ENCODE measurements at places on chromosomes 4 and X. TPM values are rescaled to one million over a fixed set of nuclear protein-coding genes. Genes with fewer than 3 reads are reported as not detected.
A peak's percentile ranks its signal among the peaks of the same experiment; 100 is the strongest.

P2RY4 gene
- total RNA-seq: 1.2 TPM

THAP9 gene
- total RNA-seq: 6.5 TPM

CT45A1 gene
- not detected for total RNA-seq

AFM gene
- not detected for total RNA-seq

CCNI gene
- 436 TPM for total RNA-seq

GUCY2F gene
- 0.09 TPM for total RNA-seq

SPANXA2 gene
- total RNA-seq: not detected

SPATA4 gene
- total RNA-seq: not detected

PABPC1L2A gene
- total RNA-seq: not detected

SOWAHD gene
- total RNA-seq: 0.45 TPM

CORIN gene
- 0.84 TPM for total RNA-seq

SLC6A14 gene
- total RNA-seq: not detected

GUCY1B1 gene
- total RNA-seq: 24.9 TPM

DNA sequence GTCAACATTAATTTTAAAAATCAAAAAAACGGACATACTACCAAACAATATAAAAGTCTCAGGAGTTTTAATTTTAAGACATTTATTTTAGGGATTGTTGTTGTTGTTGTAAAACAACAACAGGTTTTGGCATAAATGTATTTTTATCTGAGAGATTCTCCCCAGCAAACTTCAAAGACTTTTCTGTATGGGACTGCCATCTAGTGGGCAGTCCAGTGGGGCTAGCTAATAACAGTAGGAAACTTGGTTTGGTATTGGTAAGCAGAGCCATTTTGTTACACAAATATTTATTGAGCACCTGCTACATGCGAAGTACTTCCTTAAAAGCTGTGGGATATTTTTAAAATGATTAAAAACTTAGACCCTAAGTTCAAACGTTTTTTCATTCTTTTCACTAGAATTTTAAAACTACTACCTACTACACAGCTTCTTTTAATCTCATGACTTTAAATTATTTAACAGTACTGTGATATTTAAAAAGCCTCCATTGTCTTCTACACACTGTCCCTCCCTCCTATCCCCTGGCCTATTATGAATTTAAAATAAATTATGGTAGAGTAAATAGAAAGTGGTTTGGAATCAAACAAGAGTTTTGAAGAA, 1028.4 kb upstream of the INTU start:
- DNase-seq: no peak

DNA sequence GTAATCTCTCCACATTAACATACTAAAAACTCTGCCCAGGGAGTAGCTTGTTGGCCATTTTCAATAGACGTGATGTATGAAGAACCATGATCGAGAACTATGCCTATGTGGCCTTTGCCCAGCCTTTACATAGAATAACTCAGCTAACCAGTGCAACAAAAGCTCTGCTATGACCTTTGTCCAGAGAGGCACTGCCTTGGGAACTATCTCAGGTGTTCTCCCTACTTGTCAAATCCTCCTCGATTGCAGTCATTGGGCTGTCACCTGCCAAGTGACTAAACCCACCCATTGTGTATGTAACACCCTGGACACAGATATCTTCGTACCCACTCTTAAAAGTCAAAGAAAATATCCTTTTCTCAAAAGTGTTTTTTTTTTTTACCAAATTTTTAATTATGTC, 610.3 kb upstream of the GALNTL6 start:
- DNase-seq: no peak

- DNase-seq: no peak
Measured at GRCh38 chrX:78106651-78106986, 2.6 kb downstream of the PGK1 start.

- no peak for DNase-seq
Measured at GRCh38 chr4:96913441-96914080, 1073.7 kb downstream of the PDHA2 start.

DNA sequence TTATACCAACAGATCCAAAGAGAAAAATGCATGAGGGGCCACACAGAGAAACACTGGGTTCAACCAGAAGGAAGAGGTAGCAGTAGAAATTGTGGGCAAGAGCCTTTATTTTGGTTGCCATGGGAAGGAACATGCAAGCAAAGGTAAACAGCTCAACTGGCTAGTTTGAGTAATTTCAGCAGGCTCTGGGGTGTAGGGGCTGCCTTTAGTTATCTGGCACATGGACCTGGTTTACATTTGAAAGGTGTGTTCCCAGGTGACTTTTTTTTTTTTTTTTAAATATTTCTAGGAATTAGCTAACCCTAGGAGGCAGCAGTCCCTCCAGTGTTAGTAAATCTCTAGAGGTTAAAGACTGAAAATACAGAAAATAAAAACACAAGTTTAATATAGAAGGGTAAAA, 481.9 kb downstream of the ACTRT1 start:
- no peak for DNase-seq

GRCh38 chr4:26938516-26938915, 77.9 kb downstream of the STIM2 start:
- no peak for DNase-seq

DNA sequence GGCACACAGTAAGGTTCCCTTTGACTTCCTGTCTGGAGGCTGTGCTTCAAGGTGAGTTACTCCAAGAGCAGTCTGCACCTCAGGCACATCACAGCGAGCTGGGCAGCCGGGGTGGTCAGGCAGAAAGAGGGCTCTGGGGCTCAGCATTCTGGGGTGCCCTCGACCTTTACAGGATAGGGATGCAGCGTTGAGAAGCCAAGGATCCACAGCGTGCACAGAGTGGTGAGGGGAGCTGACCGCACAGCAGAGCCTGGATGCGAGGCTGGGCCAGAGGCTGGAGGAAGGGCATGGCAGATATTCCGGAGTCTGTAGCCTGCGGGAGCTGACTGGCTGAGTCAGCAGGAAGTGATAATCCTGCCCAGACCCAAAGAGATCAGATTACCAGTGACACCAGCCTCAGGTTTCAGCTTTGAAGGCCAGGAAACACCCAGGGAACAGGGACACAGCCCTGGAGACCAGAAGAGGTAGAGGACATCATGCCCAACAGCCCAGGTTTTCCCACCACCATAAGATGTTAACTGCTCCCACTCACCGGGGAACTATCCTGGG, 38.4 kb upstream of the PDLIM3 start:
- DNase-seq: peak; percentile 77

GRCh38 chr4:57043347-57044251, 64.9 kb downstream of the POLR2B start:
- DNase-seq: no peak

DNA sequence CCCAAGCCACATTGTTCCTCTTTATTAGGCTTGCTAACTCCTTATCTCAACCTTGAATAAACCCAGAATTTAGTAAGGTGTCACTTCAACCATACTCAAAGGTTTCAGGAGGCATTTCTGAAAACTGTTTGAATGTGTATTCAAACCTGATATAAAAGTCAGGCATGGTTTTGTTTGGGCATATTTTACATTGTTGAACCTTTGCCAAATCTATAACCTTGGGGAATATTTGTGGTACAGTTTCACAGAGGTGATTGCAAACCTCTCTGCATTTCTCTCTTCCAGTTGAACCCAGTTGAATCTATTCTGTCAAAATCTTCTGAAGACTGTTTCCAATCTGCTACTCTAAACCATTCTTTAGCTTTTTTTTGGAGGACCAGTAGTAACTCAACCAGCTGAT, 409.0 kb downstream of the TECRL start:
- no peak for DNase-seq

GRCh38 chr4:121030711-121031110, 41.6 kb downstream of the NDNF start:
- DNase-seq: no peak

GRCh38 chr4:2871911-2872310, 28.3 kb downstream of the ADD1 start:
- DNase-seq: no peak

- no peak for DNase-seq
Measured at GRCh38 chr4:157185363-157185762, 35.2 kb upstream of the GRIA2 start.

DNA sequence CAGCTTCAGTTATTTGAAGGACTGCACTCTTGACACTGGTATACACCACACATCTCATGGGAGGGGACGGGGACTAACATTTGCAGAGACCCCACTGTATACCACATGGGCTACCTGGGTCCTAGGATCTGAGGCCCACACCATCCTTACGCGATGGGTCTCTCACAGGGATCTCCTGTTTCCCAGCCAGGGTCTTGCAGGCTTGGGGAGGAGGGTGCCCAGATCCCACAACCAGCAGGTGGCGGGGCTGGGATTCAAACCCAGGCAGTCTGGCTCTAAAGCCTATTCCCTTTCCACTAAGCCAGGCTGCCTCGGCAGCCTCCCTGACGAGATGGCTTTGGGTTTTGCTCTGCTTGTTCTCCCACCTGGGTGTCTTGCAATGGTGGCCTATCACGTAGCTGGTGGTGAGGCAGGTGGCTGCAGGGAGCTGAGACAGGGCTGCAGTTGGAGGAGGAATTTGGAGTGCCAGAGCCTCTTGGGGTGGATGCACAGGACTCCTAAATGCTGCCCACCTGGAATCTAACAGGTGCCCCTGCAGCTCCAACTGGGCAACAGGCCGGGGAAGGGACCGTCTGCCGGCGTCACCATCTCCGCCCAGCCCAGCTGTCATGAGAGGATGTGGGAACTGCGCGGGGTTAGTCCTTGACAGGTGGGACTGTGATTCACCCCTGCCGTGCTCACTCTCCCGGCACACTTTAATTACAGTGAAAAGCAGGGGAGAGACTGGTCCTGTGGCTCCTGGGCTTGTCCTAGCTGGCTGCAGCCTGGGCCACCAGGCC, 110.7 kb downstream of the PSAPL1 start:
- DNase-seq: peak; percentile 56

GRCh38 chrX:15336023-15336413, 695 bp upstream of the PIGA start:
- no peak for DNase-seq

DNA sequence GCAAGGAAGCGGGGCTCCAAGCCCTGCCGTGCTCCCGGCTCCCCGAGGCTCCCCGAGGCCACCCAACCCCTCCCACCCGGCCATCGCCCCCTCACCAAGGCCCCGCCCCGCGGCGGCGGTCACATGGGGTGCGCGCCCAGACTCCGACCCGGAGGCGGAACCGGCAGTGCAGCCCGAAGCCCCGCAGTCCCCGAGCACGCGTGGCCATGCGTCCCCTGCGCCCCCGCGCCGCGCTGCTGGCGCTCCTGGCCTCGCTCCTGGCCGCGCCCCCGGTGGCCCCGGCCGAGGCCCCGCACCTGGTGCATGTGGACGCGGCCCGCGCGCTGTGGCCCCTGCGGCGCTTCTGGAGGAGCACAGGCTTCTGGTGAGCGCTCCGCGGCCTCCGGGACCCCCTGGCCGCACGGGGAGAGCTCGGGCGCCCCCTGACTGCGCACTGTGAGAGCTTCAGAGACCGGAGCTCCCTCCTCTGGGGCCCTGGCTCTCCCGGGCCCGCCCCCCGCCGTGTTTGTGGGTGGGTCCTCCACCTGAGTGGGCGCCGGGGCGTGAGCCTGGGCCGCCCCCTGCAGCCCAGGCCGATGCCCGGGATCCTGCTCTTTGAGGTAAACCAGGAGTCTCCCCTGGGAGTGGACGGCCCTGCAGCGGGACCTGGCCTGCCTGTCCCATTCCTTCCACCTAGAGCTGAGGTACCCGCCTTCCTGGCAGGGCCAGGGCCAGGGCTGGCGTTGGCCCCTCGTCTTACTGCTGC, at the start of gene IDUA:
IDUA (plus strand) TSS at position 166 of the 745 bp plus-strand sequence; CDS start at position 207, 41 bp downstream.
- peak; percentile 93 for DNase-seq

DNA sequence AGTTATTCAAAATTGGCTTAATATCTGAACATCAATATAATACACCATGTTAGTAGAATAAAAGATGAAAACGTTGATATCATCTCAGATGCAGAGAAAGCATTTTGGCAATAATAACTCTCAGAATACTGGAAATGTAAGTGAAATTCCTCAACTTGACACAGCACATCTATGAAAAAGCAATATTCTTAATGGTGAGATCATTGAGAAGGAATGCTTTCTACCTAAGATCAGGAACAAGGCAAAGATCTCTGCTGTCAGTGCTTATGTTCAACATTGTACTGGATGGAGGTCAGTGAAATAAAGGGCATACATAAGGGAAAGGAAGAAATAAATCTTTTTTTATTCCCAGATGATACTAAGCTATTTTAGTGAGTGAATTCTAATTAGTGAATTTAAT, 40.6 kb downstream of the MRPL1 start:
- no peak for DNase-seq

- no peak for DNase-seq
Measured at GRCh38 chr4:119204916-119205315, 7.6 kb upstream of the USP53 start.

GRCh38 chr4:80173401-80173800, 23.9 kb upstream of the PRDM8 start:
- no peak for DNase-seq

DNA sequence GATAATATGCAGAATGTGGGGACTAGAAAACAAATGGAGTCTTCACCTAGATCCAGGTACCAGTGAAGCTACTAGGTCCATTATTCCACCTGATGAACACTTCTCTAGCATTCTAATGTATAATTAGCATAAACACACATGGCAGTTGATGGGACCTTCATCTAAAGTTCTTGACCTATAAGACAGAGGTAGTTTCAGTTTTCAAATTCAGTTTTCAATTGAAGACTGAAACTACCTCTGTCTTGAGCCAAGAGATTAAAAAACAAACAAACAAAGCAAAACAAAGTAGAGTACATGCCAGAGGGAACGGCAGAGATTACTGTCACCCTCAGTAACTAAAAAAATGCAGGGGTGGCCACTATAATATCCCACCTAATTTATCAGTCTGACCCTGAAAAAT, 199.9 kb upstream of the NEIL3 start:
- no peak for DNase-seq

DNA sequence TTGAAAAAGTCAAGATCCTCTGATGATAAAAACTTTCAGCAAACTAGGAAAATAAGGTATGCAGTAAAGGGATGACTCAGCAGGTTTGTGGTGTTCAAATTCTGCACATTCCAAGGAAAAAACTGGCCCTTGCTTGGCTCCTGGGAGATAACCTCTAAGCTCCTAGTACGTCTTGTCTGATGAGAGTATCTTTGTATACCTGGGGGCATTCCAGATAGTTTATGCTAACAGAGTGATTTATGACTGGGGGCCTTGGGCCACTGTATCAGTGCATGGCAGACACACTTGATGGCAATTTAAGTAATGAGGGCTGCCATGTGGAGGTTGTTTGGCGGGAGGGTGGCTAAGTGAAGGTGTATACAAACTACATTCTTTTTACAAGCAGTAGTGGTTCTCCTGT, 56.9 kb downstream of the NSG1 start:
- no peak for DNase-seq

DNA sequence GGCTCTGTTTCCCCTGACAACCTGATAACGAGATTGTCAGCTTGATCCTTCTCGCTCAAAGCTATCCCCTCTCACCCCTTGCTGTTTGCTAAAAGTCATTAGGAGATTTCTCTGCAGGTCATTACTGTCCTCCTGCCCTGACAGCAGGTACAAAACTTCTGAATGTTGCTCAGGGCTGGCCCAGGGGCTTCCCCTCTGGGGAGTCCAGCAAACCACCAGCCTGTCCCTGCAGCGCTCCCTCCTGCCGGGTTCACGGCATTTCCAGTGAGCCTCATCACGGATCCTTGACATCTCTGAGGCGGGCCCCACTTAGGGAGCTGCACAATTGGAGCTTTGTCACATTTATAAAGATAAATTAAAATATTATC, 5.2 kb upstream of the SORCS2 start:
- peak; percentile 62 for DNase-seq

- DNase-seq: no peak
Measured at GRCh38 chr4:169327951-169328350, 57.2 kb upstream of the SH3RF1 start.
